ENCODE measurements at places on chromosomes 1 and 21. TPM values are rescaled to one million over a fixed set of nuclear protein-coding genes. Genes with fewer than 3 reads are reported as not detected.
A peak's percentile ranks its signal among the peaks of the same experiment; 100 is the strongest.

- no peak for DNase-seq
Measured at GRCh38 chr1:87949711-87950110, 621.0 kb downstream of the LMO4 start.

DNA sequence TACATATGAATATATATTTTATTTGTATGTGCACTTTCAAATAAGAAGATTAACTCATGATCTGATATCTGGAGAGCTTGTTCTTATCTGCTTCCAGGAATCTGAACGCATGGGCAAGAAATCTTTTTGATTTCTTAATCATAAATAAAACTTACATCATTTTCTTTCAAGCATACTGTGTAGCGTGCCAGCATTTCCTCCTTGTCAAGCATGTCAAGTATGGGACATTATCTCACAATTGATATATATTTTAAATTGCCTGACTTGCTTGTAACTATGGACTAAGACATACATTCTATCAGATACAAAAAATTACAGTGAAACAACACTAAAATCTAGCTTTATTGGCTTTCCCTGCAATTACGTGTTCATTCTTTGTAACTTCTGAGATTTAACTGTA lies 1128.2 kb downstream of the PLA2G4A start:
- no peak for DNase-seq

The SH3D21 gene
- 4.1 TPM for total RNA-seq

GRCh38 chr1:183180634-183181056 lies 5.4 kb upstream of the LAMC2 start:
- peak; percentile 77 for DNase-seq

- DNase-seq, result peak; percentile 56
Measured at GRCh38 chr1:43414634-43415223, 25.0 kb downstream of the SZT2 start.

DNA sequence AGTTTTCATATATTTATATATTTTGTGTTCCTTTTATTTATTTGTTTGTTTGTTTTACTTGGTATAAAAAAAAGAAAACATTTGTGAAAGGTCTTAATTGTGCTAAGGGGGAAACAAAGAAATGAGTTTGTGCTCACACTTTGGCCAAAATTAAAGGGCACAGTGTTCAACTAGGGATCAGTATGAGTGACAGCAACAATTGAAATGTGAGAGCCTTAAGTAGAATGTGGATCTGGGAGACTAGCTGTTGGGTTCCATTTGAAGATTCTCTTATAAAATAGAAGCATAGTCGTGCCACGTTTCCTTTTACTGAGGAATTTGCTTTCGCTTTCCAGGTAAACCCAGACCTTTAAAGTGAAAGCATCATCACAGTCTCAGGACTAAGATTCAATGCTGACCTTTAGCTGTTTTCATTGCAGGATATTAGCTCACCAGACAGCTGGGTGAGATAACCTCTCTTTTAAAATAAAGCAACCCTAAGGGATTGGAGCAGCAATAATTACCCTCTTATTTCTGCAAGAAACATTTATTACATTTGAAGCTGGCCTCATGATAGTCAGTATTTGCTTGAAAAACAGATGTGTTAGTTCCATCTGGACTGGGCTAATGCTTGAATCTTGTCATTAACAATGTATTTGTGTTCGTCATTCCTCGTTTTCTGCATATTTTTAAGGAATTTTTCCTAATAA lies 37.1 kb upstream of the CD55 start:
- DNase-seq, result no peak

GRCh38 chr1:112445596-112445995 lies 49.6 kb downstream of the CTTNBP2NL start:
- no peak for DNase-seq

The FAM163A gene
- total RNA-seq, result 0.09 TPM

DNA sequence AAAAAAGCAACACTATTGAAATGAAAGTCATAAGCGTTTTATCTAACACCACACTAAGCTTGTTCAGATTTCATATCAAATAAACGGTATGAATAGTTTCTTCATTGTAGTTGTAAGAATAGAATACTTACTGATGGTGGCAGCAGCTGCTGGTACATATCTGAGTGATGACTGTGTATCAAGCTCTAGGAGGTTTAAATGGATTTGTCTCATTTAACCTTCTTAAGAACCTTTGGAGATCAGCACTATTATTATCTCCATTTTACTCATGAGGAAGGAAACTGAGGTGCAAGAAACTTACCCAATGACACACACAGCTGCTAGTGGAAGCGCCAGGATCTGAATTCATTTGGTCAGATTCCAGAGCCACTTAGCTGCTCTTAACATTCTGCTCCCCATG lies 104.0 kb downstream of the EIF4G3 start:
- no peak for DNase-seq

All from right cardiac atrium (tissue), 5 donors.